ENCODE measurements at places on chromosomes 7 and 10.

GRCh38 chr7:40749877-40750276 lies 615.1 kb downstream of the SUGCT start:
- DNase-seq: no peak

DNA sequence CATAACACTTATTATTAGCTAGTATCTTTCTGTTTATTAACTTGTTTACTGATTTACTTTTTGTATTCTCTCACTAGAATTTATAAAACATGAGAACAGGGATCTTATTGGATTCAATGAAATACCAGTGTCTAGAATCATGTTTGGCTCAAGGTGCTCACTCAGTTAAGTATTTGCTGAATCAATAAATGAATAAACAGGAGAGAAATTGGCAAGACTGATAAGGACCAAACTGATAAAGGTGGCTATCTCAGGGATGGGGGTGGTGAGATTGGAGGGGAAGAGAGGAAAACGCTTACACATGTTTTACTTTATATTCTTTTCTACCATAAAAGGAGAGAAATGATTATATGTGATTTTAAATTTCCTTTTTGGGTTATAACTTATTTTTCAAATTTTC lies 43.3 kb upstream of the CCDC6 start:
- DNase-seq: no peak

- DNase-seq: no peak
Observed at GRCh38 chr10:119022846-119023552, 6.5 kb upstream of the NANOS1 start.

DNA sequence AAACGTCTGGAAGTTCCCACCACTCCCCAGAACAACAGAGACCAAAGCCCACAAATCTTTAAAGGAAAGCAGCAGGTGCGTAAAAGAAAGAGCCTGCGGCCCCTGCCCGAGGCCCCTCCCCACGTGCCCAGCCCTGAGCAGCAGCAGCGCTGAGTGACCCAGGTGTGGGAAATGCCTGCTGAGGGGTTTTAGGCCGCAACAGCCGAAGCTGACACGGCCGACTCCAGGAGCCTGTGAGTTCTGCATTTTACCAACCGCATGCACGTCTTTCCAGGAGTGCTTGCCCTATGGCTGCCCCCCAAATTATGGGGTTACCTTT lies 1.6 kb upstream of the KNDC1 start:
- DNase-seq: no peak

DNA sequence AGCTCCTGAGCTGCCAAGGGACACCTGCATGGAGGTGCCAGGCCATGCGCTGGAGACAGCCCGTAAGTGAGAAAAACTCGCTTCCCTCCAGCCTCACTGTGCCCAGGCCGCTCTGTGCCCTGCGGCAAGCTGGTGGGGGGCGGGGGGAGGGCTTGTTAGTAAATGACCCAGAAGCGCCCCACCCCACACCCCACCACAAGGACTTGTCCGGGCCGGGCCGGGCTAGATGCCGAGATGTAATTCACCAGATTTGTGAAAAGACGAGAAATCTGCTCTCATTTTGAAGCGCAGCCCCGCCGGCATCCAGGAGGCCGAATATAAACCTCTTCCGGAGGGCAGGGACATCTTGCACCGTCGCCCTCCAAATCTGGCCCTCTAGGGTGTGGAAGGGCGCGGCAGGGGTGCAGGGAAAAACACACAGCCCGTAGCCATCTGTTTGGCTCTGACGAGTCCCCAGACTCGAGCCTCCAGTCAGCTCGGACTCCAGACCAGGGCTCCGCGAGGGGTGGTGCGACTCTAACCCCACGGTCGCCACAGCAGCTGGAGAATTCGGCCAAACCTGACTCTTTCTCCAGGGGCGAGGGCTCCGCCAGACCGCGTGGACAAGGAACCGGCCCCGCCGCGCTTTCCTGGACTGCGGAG lies 14.8 kb downstream of the TLX1 start:
- no peak for DNase-seq

GRCh38 chr7:46784732-46785131 lies 797.2 kb downstream of the TNS3 start:
- DNase-seq: no peak

DNA sequence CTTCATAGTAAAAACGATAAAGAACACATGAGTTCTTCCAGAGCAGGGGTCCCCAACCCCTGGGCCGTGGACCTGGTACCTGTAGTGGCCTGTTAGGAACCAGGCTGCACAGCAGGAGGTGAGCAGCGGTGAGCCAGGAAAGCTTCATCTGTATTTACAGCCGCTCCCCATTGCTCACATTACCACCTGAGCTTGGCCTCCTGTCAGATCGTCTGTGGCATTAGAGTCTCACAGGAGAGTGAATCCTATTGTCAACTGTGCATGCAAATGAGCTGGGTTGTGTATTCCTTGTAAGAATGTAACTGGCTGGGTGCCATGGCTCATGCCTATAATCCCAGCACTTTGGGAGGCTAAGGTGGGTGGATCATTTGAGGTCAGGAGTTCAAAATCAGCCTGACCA lies 229.5 kb downstream of the CNTNAP2 start:
- no peak for DNase-seq

DNA sequence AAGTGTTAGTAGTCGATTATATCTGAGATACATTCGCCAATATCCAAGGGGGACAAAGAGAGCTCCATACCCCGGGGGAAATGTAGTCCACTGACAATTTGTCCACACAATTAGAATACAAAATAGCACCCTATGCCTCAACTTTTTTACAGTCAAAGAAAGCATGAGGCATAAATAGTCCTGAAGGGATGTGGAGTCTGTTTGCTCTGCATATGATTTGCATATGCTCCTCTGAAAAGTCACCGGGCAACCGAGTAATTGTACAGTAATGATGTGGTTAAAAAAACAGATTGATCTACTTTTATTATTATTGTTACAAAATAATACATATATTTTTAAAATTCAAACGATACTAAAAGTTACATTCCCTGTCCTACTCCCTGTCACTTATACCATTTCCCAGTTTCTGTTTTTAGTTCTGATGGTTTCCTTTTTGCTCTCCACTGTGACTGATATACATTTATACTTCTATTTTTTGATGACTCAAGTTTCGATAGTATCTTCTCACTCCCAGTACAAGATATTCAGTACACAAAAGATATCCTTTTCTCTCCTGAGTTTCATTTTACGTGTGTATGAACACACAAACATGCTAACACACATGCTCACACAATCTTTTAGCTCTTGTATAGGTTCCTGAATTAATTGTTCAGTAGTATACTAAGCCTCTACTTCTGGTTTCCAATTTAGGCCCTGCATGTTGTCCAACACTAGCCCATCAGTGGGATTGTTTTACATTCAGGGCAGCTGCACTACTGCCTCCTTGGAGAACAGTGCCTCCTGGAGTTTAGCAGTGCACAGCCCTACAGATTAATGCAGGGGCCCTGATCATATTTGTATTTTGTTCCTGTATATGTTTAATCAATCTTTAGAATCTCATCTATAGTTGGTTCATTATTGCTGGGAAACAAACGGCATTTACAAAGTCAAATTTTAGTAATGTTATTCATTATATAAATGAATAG lies 130.9 kb downstream of the TES start:
- peak; percentile 18 for DNase-seq

GRCh38 chr10:31935678-31936077 lies 7.0 kb upstream of the ARHGAP12 start:
- no peak for DNase-seq

DNA sequence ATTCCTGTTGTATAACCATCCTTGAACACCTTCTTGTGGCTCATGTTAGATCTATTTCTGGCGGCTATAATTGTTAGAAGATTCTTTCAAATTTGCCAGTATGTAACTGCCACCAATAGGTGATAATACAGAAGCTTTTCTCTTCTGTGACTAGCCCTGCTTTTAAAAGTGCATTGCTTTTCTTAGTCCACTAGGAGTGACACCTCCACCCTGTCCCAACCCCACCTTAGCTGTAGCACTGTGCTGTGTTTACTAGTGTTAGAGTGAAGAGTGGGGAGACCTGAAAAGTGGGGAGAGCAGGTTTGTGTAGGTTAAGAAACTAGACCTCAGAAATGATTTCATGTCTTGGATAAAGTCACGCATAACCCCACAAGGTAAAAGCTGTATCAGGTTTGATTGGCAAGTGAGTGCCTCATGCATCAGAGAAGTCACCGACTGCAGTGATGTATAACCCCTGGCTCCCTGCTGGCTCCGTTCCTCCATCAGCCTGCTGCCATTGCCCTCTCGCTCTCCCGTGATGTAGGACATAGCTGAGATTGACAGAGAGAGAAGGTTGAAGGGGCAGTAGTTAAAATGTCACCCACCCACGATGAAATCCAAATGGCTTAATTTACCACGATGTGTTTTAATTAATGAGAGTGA lies 12.5 kb downstream of the NPVF start:
- DNase-seq: no peak

- no peak for DNase-seq
Observed at GRCh38 chr7:115474137-115474536, 552.2 kb downstream of the MDFIC start.

DNA sequence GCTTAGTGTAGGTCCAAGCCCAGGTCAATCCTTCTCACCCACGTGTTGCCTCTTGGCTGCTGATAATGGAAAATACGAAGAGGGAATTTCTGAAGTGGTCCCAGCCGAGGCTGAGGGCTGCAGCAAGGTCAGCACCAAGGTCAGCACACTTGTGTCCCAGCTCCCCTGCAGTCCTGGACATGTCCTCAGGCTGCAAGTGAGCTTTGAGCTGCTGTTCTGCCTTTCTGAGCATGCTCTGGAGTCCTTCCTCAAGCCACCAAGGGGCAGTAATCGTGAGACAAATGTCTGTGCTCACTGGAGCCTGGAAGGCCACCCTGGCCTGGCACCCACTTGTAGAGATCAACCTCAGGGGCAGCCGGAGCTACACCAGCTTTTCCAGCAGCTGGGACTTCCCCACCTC lies 28.3 kb downstream of the DRGX start:
- DNase-seq: no peak

DNA sequence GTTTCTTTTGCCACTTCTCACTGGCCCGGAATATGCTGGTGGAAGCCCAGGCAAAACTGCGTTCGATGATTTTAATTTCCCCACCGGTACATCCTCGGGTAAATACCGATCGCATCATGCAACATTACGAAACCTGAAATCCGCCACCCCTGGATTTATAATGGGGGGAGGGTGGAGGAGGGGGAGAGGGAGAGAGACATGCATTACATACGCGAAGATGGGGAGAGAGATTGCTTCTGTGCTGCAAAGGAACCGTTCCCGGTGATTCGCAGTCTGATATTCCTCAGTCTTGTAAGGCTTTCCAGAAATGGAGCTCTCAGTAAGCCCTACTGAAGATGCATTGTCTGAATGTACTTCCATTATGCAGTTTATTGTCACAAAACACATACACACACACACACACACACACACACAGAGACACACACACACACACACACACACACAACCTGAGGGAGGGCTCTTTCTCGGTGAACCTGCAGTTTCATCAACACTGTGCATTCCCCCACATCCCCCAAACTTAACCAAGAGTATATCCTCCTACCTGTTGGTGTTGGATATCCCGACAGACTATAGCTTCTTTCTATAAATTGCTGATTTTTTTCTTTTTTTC lies 741 bp downstream of the GPR85 start:
- DNase-seq: no peak

DNA sequence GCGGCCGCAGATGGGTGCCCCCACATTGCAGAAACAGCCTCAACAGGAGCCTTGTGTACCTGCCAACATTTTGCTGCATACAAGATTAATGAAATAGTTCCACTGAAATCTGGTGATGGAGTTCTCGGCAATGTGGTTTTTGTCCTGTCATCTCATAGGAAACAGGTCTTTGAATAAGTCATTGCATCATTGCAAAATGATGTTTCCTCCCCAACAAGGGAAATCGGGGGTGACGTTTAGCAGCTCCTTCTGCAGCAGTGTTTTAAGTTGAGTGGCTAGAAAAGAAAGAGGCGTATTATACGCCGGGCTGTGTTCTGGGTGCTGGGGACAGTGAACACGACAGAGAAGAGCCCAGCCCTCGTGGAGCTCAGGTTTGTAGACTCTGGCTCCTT lies 177.0 kb downstream of the PRKAG2 start:
- DNase-seq: no peak

DNA sequence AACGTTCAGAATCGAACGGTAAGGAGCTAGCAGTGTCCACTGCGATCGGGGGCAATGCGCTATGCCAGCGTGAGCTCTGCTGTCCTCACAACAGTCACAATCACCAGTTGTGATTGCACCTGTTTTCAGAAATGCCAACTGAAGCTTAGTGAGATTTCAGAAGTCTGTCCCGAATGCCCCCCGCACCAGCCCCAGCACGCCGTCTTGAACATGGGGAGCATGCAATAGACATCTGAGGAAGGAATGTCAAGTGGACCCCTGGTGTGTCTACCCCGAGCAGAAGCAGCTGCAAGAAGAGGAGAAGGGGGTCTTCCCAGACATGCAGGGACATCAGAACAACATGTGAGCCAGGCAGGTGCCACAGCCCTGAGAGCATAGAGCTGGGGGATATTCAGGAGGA lies 125.7 kb upstream of the CHST15 start:
- DNase-seq: no peak

- DNase-seq: no peak
Observed at GRCh38 chr7:66070222-66070621, 5.4 kb upstream of the ASL start.

GRCh38 chr7:33870120-33870519 lies 35.2 kb upstream of the BMPER start:
- no peak for DNase-seq

DNA sequence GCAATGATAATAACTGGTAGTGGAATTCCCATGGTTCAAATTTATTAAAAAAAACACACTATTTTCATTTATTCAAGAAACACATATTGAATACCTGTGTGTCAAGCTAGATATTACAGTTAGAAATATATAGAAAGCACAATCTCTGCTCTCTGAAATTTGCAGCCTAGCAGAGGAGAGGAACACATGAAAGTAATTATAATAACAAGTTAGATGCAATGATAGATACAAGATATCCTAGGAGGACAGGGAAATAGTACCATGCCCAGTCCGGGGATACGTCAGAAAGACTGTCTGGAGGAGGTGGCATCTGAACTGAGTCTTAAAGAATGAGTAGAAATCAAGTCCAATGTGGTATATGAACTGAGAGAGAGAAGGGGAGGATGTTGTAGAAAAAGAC lies 485.6 kb upstream of the C7orf33 start:
- no peak for DNase-seq

GRCh38 chr7:91135300-91135699 lies 128.9 kb upstream of the FZD1 start:
- no peak for DNase-seq

GRCh38 chr7:133040674-133041073 lies 41.2 kb downstream of the CHCHD3 start:
- no peak for DNase-seq
